Transverse colon (tissue), 4 donors: ENCODE measurements at places on chromosomes 13 and 19. TPM values are rescaled to one million over a fixed set of nuclear protein-coding genes. Genes with fewer than 3 reads are reported as not detected.

GRCh38 chr13:36915896-36916640, 4.0 kb downstream of the SMAD9 start:
- DNase-seq: no peak

PRTN3 gene
- not detected for total RNA-seq

GRCh38 chr13:99080131-99080530, 102.3 kb upstream of the DOCK9 start:
- DNase-seq: no peak

GRCh38 chr19:58545286-58546018, 1.6 kb downstream of the TRIM28 start:
- no peak for DNase-seq

DNA sequence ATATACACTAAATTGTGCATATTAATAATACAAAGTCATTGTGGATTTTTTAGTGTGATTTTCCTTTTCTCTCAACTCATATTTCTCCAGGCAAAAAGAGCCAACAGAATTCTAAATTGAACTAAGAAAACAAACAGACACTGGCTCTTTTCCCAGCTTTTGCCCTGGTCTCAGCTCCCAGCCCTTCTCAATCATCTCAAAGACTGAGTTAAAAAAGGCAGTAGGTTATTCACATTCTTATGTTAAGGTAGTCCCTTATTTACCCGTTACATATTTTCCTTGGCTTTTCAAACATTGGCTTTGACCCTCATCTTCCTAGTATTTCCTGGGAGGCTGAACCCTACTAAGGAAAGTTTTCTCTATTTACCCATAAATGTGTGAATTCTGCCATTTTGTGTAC, 753.6 kb downstream of the LIG4 start:
- no peak for DNase-seq

PEX11G gene
- 9.5 TPM for total RNA-seq

GRCh38 chr13:42039457-42039945, 8.9 kb upstream of the DGKH start:
- DNase-seq: no peak

ZIC5 gene
- not detected for total RNA-seq

ZNF667 gene
- total RNA-seq: 1.3 TPM

- no peak for DNase-seq
These were observed 475 bp upstream of the ZC3H4 start for GRCh38 chr19:47113850-47114651.

DNA sequence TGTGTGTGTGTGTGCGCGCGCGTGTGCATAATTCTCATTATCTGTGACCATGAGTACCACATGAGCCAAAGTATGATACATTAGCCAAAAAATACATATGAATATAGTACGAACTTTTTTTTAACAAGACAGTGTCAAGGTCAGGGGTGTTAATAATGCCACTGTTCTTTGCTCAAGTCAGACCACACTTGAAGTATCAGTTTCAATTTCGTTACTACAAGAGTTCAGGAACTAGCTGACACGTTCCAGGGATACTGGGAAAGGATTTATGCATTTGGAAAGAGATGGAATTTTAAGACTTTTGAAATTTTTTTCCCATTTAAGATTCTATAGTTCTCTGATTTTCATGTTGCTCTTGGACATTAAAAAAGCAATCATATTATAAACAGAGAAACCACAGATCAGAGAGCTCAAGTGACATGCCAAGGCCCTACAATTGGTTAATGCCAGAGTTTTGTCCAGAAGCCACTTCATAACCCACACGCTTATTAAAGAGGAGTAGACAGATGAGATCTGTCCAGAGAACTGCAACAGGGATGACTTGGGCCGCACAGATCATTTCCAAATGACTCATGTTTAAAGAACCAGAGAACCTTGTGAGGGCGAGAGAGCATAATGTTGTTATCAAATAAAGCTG, 718.8 kb upstream of the SGCG start:
- no peak for DNase-seq

- DNase-seq: no peak
These were observed 28.6 kb upstream of the SLC15A1 start for GRCh38 chr13:98781045-98781444.

DNA sequence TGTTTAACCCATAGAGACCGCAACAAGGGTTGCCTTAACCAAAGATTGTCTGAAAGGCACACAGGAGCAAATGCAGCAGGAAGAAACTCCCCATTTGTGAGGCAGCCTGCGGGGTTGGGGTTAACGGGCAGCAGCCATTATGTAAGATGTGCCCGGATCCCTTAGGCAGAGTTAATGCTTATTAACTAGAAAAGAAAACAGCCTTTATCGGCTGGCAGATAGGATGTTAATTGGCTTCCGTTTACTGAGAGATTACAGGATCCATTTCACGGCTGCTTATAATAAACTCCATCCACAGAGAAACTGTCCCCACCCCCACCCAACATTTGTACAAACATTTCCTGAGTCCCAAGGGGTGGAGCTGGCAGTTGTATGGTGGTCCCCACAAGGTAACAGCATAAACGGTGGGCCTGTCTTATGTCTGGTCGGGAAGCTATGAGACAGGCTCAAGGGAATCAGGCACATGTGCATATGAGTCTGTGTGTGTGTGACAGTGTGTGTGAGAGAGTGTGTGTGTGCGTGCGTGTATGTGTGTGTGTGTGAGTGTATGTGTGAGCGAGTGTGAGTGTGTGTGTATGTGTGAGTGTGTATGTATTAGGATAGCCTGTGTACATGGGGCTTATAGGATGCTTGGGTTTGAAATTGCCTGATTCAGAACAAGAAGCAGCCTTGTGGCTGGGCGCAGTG, 10.5 kb downstream of the SLC25A42 start:
- DNase-seq: no peak

KATNAL1 gene
- 9.8 TPM for total RNA-seq

DNA sequence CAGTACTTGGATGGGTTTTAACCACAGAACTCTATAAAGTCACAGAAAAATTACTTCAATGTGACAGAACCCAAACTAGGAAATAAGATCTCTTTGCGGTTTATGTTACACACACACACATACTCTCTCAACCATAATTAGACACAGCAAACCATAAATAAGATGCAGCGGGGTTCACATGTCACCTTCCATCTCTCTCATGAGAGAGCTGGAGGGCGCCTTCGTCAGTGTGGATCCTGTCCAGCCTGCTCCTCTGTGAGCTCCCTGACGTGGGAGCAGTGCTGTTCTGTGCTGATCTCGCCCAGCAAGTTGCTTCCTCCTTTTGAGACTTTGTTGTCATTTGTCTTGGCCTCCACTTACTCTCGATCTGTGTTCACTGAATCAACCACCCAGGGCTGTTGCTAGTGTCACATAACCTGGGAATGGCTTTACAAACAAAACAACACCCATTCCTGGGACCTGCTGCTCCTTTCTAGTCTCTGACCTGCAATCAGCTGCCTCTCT, 204.9 kb upstream of the KL start:
- peak; percentile 30 for DNase-seq

- no peak for DNase-seq
These were observed 1.3 kb downstream of the ZNF607 start for GRCh38 chr19:37718304-37718703.

DNA sequence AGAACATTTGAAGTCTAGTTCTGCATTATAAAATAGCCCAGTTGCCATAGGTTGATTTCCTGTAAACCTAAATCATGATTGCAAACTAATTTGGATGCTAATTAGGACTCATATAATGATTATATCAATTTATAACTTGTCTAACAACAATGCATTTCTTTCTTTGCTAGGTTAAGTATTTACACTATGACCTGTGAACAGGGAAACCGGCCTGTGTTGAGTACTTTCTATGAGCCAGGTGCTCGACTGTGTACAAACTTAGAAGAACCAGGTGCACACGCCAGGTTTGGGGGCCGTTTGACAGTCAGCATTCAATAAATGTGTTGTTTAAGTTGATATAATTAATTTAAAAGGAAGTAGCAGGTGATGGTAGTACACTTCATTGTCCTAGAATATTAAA, 203.1 kb downstream of the TM9SF2 start:
- no peak for DNase-seq

LRP3 gene
- total RNA-seq: 21.1 TPM

- DNase-seq: peak; percentile 52
These were observed 5.4 kb downstream of the LINGO3 start for GRCh38 chr19:2302319-2303210.

PABPC3 gene
- not detected for total RNA-seq

GRCh38 chr13:82657471-82657870, 1224.8 kb downstream of the SLITRK1 start:
- no peak for DNase-seq
